ENCODE measurements at places on chromosomes 1 and 21. TPM values are rescaled to one million over a fixed set of nuclear protein-coding genes. Genes with fewer than 3 reads are reported as not detected.

DNA sequence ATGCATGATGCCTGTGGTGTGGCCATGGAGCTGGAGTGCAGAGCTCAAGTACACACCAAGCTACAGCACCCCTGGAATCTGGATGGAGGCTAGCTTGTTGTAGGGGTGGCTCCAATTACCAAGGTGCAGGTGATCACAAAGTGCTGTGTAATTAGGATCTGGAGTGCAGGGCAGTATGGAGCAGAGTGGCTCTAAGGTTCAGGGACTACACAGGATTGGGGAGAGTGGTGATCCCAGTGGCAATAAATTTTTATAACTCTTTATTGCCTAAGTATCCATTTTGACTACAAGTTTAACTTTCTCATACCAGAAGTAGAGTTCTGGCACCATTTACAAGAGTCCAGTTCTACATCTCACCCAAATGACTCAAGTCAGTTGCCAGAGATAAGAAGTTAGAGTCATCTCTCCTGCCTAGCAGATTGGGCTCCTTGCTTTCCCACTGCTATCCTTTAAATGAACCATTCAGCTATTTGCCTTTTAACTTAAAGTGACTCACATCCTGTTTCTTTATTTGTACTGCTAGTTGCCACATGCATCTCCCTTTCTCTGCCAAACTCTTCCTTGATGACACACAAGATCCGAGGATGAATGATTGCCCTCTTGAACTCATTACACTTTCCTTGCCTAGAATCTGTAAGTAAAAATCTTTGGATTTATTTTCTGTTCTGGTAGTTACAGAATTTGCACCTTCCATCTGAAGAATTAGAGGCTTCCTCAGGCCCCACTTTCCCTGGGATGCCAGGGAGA is 427.2 kb downstream of the KCNT2 start:
- no peaks in the 10 kb centered on the region for H3K27me3 ChIP-seq
- H3K4me1 ChIP-seq, result no peaks in the 10 kb centered on the region
- DNase-seq, result no peak
- H3K4me3 ChIP-seq, result no peak overlapping the region

The RNF186 gene
- total RNA-seq, result not detected

The SFN gene
- 0.39 TPM for total RNA-seq

The S100A11 gene
- total RNA-seq, result 153 TPM

The OPRD1 gene
- total RNA-seq, result not detected

GRCh38 chr21:46181953-46182547 is 2.2 kb downstream of the SPATC1L start:
- DNase-seq, result no peak
- peak overlapping the region; percentile 62 for H3K27ac ChIP-seq
- H3K4me3 ChIP-seq, result no peak overlapping the region
- H3K27me3 ChIP-seq, result no peaks in the 10 kb centered on the region

- peaks cover 6% of the 10 kb centered on the region for H3K36me3 ChIP-seq
- DNase-seq, result no peak
- peaks cover 11% of the 10 kb centered on the region for H3K4me1 ChIP-seq
- H3K27ac ChIP-seq, result no peak overlapping the region
- no peaks in the 10 kb centered on the region for H3K27me3 ChIP-seq
These were observed 3.7 kb downstream of the CCDC24 start for GRCh38 chr1:43994794-43995790.

The ANKRD35 gene
- total RNA-seq, result 0.54 TPM
